Activated naive CD4-positive, alpha-beta T cell treated with anti-CD3 and anti-CD28 coated beads for 36 hours (primary cell): ENCODE measurements at places on chromosomes 3 and 15. TPM values are rescaled to one million over a fixed set of nuclear protein-coding genes. Genes with fewer than 3 reads are reported as not detected.

GRCh38 chr3:127100459-127101410 lies 92.2 kb upstream of the PRR23E start:
- H3K4me3 ChIP-seq = no peak overlapping the region
- DNase-seq = no peak
- H3K27ac ChIP-seq = no peak overlapping the region
- no peaks in the 10 kb centered on the region for H3K4me1 ChIP-seq
- no peaks in the 10 kb centered on the region for H3K36me3 ChIP-seq

The CPN2 gene
- total RNA-seq = not detected

DNA sequence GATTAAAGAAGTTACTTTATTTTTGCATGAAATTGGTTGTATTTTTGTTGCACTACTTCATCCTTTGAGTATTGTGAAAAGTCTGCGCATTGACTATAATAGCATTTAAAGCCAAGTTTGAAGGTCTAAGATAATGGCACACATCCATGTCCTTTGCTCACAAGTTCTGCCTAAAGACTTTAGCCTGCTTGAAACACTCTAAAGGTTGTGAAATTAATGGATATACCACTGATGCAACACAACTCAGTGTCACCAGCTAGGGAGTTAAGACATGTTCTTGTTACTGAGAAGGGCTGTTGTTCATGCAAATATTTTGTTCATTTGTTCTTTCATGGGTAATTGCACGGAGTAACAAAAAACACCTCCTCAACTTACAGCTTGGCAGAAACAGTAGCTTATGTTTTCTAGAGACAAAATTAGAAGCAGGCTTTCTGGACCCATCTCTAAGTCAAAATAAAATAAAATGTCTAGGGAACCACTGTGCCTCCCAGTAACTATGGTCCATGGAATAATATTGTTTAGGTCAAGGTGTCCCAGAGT lies 83.9 kb downstream of the PPARG start:
- no peak overlapping the region for H3K27ac ChIP-seq
- no peaks in the 10 kb centered on the region for H3K4me1 ChIP-seq
- no peak for DNase-seq
- peaks cover 30% of the 10 kb centered on the region for H3K27me3 ChIP-seq

The TM4SF1 gene
- not detected for total RNA-seq

The RCN2 gene
- total RNA-seq = 25.2 TPM

The SPRED1 gene
- 0.74 TPM for total RNA-seq

The MELTF gene
- 5.5 TPM for total RNA-seq
